ENCODE measurements at places on chromosomes 1 and 21.
A peak's percentile ranks its signal among the peaks of the same experiment; 100 is the strongest.

DNA sequence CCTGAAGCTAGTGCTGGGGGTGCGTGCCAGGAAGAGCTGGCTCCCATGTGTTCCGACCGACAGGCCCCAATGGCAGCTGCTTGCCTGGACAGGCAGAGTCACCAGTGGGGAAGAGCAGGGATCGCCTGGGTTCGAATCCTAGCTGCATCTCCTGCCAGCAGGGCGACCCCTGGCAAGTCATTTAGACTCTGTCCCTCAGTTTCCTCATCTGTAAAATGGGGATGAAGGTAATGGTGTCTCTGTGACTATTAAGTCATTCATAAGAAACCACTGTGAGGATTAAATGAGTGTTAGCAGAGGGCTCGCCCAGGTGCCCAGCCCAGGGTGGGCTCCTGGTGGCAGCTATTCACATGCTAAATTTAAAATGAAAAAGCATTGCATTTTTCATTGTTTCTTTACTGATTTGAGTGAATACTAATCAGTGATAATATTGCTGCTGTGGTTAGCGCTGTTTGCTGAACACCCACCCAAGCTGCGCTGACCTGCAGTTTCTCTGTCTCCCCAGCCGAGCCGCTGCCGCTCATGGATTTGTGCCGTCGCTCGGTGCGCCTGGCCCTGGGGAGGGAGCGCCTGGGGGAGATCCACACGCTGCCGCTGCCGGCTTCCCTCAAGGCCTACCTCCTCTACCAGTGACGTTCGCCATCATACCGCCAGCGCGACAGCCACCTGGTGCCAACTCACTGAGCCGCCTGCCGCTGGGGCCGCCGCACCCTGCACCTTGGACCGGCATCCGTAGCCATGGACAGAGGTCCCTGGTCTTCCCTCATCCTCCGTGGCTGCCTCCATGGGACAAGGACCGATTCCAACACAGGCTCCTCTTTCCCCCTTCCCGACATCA is 74.5 kb downstream of the SPSB1 start:
- DNase-seq, result no peak

DNA sequence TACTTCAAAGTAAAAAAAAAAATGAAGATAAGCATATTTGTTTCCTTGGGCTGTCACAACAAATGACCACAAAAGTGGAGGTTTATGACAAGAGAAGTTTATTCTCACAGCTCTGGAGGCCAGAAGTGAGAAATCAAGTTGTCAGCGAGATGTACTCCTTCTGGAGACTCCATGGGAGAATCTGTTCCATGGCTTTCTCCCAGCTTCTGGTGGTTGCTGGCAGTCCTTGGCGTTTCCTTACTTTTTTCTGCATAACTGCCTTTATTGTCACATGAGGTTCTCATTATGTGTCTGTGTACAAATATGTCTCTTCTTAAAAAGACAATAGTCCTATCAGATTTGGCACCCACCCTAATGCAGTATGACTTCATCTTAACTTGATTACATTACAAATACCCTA is 398.3 kb downstream of the KCNT2 start:
- peak; percentile 48 for DNase-seq

DNA sequence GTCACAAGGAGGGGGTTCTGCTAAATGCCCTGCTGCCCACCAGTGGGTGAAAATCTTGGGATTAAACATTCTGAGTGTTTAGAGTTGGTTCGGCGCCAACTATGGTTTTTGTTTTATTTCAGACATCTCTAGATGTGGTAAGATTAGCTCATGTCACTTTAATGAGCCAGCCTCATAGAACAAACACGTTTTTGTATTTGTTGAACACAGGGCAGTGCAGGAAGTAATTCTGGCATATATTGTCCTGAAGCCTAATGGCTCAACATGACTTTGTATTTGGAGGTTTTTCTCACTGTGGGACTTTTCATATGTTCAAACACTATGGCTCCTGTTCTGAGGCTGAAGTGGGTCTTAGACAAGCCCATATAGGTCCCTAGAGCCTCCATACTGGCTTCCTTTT is 107.8 kb downstream of the NGF start:
- no peak for DNase-seq

- DNase-seq, result no peak
Observed at GRCh38 chr1:181936269-181936668, 125.2 kb downstream of the ZNF648 start.

DNA sequence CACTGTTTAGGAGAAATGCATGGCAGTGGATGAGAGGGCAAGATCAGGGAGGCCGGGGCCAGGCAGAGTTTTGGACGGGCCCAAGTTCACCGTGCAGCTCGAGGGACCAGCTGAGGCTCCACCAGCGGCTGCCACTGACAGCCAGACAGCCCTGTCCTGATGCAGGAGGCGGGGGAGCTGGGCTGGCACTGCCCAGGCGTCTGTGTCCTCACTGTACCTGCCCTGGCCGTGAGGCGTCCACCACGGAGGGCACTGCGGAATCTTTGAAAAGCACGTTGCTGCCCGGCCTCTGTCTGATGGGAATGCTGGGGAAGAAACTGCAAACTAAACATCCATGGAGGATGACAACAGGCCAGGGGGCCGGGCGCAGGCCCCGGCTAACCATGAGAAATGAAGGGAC is 35.5 kb downstream of the VPS26C start:
- DNase-seq, result no peak

GRCh38 chr1:222373216-222373615 is 174.7 kb downstream of the HHIPL2 start:
- no peak for DNase-seq

GRCh38 chr1:178937695-178938094 is 66.8 kb upstream of the ANGPTL1 start:
- DNase-seq, result no peak

- DNase-seq, result no peak
Observed at GRCh38 chr1:154863315-154864174, 6.5 kb downstream of the KCNN3 start.

- no peak for DNase-seq
Observed at GRCh38 chr21:29186246-29186645, 55.8 kb downstream of the MAP3K7CL start.

GRCh38 chr21:41361786-41362604 is at the start of gene MX2:
TSS of gene MX2 (plus strand) at chr21:41362027. CDS start at chr21:41376907, 14,880 bp downstream.
- peak; percentile 52 for DNase-seq

GRCh38 chr1:212205843-212206242 is 79.4 kb upstream of the PPP2R5A start:
- DNase-seq, result no peak

GRCh38 chr1:29682919-29683295 is 446.6 kb downstream of the PTPRU start:
- no peak for DNase-seq

GRCh38 chr1:163537809-163538208 is 216.1 kb downstream of the NUF2 start:
- DNase-seq, result no peak

DNA sequence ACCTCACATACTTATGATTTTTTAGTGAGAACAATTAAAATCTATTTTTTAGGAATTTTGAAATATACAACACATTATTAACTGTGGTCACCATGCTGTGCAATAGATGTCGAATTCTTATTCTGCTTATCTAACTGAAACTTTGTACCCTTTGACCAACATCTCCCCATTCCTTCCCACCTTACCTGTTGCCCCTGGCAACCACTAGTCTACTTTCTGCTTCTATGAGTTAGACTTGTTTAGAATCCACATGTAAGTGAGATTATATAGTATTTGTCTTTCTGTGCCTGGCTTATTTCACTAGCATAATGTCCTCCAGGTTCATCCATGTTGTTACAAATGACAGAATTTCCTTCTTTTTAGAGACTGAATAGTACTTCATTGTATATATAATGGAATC is 168.3 kb downstream of the LBR start:
- DNase-seq, result no peak

GRCh38 chr1:17755120-17755519 is at the start of gene ACTL8:
TSS of gene ACTL8 (plus strand) at chr1:17755333. CDS start at chr1:17823009, 67,676 bp downstream.
- no peak for DNase-seq

GRCh38 chr1:30664103-30664755 is 59.2 kb downstream of the MATN1 start:
- no peak for DNase-seq

DNA sequence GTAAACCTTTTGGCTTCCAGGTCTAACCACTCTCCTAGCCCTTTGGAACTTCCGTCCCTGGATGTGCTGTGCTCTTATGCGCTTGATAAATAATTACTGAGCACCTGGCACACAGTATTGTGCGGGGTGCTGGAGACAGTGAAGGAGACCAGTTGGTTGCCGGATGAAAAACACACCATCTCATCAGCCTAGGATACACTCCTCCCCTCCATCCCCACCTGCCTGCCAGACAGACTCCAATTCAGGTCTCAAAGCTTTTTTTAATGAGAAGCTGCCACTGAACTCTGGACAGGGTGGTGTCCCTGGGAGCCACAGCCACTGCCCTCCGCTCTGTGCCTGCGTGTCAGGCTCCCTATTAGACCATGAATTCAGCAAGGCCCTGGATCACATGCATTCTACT is 9.2 kb downstream of the GNB1 start:
- DNase-seq, result no peak

DNA sequence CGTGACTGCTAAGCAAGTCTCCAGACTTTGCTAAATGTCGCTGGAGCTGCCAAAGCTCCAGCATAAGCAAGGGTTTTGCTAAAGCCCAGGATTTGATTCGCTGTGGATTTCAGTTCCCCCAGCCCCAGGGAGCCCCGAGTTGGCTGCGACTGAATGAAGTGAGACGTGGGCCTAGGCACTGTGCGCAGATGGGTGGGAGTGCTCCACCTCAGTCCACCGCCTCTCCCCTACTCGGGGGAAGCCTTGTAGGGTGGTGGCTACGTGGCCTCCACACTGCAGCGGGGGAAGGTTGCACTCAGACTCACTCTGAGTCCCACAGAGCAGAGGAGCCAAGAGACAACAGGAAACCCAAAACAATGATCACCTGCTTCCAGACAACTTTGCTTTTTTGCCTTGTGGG is 397.8 kb upstream of the VAMP3 start:
- DNase-seq, result no peak

DNA sequence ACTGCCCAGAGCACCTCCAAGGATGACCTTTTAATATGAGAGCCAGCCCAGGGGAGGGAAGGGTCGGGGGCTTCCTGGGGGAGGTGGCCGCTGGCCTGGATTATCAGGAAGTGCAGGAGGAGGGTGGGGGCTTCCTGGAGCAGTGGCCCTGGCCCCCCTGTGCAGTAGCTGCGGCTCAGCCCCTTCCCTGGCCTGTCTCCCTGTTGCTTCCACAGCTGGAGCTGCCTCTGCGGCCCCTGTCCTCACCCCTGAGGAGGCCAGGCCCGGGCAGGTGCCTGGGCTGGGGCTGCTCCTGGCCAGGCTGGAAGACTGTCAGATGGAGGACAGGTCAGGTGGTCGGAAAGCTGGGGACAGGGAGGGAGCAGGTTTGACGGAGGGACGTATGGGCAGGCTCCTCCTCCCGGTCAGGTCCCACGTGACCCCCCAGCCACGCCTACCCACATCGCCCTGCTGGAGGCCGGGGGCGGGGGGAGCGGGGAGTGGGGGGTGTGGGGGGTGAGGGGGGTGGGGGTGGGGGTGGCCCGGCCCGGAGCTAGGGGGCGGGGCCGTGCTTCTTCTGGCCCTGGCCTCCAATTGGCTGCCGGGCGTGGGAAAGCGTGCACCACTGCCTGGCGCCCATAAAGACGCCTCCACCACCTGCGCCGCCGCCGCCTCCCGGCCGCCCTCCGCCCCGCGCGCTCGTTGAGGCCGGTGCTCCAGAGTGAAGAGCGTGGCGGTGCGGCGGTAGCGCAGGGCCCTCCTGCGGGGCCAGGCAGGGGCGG is 10.2 kb upstream of the TNFRSF14 start:
- no peak for DNase-seq

Measured in skeletal muscle cell (primary cell).